ENCODE measurements at places on chromosomes 16 and 17.

DNA sequence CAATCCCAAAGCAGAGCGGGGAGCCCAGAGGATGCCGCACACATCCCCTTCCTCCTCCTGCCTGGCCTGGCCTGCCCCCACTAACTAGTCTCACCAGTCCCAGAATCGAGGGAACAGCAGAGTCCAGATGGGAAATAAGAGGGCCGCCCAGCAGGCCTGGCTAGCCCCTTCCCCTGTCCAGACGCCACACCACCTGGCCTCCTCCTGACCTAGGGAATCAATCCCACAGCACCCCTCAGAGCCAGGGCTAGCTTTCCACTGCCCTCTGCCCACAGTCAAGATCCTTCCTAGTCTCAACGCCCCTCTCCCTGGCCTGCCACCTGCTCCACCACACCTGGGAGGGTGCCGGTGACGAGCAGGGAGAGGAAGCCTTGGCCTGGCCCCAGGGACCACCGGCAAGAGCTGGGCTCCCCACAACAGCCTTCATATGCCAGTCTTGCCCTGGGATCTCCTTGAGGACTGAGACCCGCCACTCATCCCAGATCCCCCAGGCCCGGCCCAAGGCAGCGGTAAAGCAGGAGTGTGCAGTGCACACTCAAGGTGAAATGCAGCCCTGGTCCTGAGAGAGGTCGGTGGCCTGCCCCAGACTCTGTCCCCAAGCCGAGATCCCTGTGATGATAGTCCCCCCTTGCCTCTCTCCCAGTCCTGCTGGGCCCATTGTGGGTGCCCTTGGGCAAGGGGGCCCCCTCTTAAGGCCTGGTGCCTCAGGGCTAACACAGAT is 27.9 kb downstream of the KATNB1 start:
- DNase-seq, result no peak

DNA sequence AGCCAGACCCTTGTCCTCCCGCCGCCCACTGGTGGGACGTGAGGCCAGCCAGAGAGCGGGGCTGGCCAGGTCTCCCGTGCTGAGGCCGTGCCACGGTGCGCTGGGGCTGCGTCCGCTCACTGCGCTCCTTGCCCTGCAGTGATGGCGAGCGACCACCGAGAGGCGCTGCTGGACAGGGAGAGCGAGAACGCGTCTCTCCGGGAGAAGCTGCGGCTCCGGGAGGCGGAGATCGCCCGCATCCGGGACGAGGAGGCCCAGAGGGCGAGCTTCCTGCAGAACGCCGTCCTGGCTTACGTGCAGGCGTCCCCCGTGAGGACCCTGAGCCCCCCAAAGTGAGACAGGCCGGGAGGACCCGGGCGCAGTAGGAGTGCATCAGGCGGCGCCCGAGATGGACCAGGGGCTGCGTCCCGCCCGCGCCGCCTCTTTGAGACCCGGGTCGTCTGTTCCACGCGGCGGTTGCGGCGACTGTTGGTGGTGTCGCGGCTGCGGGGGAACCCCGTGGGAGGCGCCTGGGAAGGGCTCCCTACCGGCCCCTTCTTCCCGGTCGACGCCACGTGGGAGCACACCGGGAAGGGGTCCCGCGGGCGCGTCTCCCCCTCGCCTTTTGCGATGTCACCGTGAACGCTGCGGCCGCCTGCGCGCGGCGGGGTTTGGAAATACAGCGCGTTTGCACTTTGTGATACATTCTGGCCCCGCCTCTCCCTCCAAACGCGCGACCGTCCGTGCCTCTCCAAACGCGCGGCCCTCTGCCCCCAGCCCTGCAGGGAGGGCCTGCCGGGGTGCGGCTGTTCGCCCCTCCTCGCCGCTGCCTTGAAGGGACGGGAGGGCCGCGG is 792 bp upstream of the RAC3 start:
- DNase-seq, result peak; percentile 71

DNA sequence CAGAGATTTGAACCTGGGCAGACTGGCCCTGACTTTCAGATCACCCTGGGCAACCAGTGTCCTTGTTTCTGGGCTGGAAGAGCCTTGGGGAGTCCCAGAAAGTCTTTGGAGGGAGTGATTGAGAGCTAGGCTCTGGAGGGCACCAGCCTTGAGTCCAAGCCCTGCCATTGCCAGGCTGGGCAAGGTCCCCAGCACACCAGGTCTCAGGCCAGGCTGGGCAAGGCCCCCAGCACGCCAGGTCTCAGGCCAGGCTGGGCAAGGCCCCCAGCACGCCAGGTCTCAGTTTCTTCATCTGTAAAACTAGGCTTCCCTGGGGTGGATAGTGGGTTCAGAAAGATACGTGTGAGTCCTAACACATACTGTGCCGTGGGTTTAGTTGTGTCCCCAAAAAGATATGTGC is 135.0 kb downstream of the IRF8 start:
- no peak for DNase-seq

GRCh38 chr16:64687786-64688185 is 434.1 kb downstream of the CDH11 start:
- DNase-seq, result no peak

GRCh38 chr17:80773243-80773991 is 218.2 kb upstream of the CHMP6 start:
- DNase-seq, result no peak

GRCh38 chr17:80664217-80664790 is 119.7 kb downstream of the RPTOR start:
- no peak for DNase-seq

DNA sequence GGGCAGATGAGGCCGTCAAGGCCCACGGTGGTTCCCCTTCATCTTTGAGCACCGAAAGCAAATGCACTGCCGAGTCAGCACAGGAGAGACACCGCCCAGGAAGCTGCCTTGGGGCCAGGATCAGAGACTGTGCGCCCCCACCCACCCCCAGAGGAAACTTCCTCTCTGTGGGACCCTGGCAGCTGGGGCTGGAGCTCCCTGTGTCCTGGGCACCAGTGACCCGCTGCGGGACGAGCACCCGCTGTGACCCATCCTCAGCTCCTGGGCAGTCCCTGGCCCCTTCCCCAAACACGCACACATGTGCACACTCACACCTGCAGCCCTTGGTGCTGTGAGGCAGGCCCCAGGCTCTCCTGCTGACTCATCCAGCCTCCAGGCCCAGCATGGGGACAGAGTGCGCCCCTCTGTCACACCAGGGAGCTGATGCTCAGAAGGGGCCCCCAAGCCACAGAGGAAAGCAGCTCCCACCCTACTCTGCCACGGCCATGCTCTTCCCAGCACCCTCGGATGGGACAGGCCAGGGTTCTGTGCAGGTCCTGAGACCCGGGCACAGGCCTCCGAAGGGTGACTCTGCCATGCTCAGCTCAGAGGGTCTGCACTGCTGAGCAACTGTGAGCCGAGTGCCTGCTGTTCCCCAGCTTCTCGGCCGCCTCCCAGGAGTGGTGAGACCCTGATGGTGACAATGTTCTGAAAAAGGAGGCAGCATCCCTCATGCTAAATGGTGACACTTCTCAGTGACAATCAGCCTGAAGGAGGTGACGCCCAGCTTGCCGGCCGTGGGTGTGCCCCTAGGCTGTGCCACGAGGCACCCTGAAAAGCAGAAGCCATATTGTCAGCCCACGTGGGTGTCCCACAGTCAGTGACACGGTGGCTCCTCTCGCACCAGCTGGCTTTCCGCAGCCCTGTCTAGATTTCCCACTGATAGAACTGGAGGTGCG is 3.6 kb downstream of the PIEZO1 start:
- peak; percentile 57 for DNase-seq

- no peak for DNase-seq
Observed at GRCh38 chr17:65018610-65019316, 37.8 kb downstream of the GNA13 start.

GRCh38 chr16:56747486-56748045 is 17.6 kb downstream of the NUP93 start:
- no peak for DNase-seq

- no peak for DNase-seq
Observed at GRCh38 chr16:28207399-28207798, 4.4 kb downstream of the XPO6 start.

- DNase-seq, result no peak
Observed at GRCh38 chr17:78971756-78972506, 7.8 kb downstream of the LGALS3BP start.

- DNase-seq, result no peak
Observed at GRCh38 chr17:41403404-41404023, 6.1 kb upstream of the KRT31 start.

DNA sequence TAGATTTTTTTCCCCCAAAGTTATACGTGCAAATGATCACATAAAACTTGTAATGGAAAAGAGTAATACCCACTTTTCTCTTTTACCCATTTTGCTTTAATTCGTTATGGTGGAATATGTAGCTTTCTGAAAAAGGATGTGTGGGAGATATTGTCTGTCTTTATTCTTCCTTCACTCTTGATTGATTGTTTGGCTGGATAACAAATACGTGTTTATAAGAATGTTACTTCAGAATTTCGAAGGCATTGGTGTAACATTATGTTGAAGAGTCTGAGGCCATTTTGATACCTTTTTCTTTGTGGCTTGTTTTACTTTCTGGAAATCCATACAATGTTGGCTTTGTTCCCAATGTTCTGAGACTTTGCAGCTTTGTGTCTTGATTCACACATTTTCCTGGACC is 71.4 kb downstream of the BCAS3 start:
- no peak for DNase-seq

DNA sequence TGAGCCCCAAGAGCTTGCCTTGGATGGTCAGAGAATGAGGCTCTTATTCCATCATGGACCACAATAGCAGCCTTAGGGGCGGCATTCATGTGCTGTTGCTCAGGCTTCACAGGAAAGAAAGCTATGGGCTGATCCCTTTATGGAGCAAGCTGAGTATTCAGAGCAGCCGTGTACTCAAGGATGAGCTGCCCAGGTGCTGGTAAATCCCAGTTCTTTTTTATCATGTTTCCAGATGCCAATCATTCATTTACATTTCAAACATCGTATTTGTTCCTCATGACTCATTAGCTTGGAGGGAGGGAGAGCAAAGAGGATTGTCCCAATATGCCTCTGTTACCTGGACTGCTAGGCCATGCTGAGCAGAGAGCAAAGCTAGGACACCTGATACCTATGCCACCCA is 475.7 kb downstream of the SHISA9 start:
- no peak for DNase-seq

DNA sequence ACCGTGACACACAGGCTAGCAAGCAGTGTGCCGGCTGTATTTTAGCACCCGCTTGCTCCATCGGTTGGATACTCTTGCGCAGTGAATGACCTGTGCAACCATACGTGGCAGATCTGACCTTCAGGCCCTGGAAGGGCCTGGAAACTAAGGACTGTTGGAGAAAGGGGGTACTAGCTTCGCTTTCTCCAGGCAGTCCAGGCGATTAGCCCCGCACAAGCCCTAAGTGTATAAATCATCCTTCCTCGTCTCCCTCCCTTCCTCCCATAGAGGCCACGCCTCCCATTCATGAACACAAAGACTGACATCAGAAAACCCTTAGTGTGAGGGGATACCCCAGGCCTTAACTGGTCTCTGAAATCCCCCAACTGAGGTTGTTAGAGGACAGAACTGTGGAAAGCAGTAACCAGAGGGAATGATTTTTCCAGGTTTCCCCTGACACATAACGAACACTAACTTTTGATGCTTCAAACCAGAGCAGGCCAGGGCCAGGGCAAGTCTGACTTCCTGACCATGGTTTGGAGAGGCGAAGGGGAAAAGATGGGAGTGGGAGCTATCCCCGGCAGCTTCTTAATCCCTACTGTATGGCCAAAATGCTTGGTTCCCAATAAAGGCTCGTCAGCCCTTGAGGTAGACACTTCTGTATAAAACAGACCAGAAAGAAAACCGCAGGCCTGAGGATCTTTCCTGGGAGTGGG is 1.4 kb upstream of the DYNLL2 start:
- no peak for DNase-seq

- DNase-seq, result no peak
Observed at GRCh38 chr17:76683921-76684745, 26.6 kb downstream of the MXRA7 start.

- DNase-seq, result peak; percentile 14
Observed at GRCh38 chr16:82653550-82654511, 27.1 kb downstream of the CDH13 start.

GRCh38 chr17:81019563-81020442 is 15.1 kb upstream of the BAIAP2 start:
- DNase-seq, result no peak

DNA sequence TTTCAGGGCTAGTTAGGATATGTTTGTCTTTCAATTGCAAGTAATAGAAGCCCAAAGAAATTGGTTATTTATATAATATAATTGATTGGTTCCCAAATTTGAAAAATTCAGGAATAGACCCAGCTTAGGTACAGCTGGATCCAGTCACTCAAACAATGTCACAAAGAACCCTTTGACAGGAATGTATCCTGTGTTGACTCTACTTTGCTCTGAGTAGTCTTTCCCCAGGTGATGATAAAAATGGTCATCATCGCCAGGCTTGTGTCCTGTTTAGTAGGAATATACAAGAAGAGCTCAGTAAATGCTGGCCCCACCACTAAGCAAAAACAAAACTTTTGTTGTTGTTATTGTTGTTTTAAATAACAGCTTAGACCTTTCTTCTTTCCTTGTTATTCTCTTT is 35.0 kb downstream of the MAPT start:
- no peak for DNase-seq

GRCh38 chr17:57210972-57211411 is 45.3 kb upstream of the MSI2 start:
- no peak for DNase-seq

DNA sequence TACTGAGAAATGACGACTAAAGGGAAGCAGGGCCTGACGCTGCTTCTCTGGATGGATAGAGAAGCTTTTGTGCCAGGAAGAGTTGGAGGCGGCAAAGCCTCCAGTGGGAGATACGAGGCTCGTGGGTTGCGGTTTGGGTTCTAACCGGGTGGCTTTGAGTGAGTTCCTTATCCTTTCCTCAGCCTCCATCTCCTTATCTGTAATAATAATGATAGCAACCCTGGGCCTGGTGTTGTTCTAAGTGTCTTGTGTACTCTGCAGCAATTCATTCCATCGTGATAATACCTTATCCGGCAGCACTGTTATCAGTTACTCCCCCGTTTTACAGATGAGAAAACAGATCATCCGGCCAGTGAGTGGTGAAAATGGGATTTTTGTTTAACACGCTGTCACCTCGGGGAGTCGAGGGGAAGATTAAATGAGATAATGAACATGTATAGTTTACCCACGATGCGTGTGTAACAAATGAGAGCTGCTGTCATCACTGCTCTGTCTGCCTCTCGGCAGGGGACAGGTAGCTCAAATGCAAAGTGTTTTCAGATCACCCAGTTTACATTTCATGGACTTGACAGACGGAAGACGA is 52.0 kb upstream of the LHX1 start:
- DNase-seq, result no peak

DNA sequence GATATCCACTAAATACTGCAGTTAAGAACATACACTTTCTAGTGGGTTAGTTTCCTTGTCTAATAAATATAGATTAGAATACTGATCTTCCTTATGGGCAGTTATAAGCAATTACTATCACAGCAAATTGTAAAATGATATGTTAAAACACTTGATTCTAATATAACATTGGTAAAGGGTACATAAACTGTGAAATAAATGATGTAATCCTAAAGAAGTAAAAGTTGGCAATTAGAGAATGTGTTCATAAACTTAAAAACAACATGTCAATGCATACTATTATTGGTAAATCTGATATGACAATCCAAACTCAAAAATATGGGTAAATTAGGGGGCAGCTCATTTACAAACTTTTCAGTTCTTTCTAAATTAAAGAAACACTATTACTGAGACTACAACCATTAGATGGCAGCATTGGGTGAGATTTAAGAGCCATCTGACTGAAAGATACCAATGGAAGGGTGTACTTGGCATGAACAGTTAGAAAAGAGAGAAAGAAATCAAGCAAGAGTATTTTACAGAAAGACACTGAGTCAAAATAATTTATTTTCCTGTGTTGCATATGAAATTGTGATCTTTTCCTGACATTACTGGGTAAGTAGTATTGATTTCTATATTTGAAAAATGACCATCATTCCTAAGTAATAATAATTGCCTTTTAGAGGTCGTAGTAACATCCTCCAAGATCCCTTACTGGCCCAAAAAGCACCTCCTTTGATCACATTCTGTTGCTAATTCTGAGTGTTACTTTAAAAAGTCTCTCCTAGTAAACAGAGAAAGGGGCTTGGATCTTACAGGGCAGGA is 119.6 kb downstream of the SPAG9 start:
- no peak for DNase-seq

All from activated T-cell treated with anti-CD3 and anti-CD28 coated beads for 1 hour (primary cell).